ENCODE measurements at places on chromosomes 16 and 17.

GRCh38 chr16:12896562-12896961 lies 4.8 kb upstream of the SHISA9 start:
- DNase-seq, result peak; percentile 22

DNA sequence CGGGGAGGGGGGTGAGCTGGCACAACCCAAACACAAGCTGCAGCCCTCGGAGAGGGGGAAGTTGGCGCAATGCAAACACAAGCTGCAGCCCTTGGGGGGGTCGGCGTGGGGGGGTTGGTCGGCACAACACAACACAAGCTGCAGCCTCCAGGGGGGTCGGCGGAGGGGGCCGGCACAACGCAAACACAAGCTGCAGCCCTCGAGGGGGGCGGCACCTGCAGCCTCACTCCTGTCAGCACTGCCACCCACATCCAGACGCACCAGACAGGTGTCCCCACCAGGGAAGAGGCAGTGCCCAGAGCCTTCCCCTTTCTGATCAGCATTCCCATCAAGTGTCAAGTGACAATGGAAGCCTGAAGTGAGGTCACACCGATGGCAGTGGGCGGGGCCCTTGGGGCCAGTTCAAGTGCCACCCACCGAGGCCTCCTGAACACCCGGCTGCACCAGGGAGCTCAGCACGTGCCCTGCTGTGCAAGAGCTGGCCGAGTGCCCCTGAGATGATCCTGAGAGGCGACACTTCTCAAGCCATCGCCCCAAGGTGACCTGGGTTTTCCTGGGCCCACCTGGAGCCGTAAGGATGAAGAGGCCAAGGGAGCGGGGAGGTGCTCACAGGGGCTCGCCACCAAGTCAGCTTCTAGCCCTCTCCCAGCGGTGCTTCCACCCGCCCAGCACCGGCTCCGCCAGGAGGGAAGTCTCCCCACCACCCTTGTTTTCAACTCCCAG lies 59.3 kb downstream of the KLHDC4 start:
- DNase-seq, result no peak

- no peak for DNase-seq
These were observed 27.0 kb downstream of the TMC6 start for GRCh38 chr17:78101542-78101941.

GRCh38 chr17:4748686-4749085 lies 9.0 kb upstream of the CXCL16 start:
- no peak for DNase-seq

DNA sequence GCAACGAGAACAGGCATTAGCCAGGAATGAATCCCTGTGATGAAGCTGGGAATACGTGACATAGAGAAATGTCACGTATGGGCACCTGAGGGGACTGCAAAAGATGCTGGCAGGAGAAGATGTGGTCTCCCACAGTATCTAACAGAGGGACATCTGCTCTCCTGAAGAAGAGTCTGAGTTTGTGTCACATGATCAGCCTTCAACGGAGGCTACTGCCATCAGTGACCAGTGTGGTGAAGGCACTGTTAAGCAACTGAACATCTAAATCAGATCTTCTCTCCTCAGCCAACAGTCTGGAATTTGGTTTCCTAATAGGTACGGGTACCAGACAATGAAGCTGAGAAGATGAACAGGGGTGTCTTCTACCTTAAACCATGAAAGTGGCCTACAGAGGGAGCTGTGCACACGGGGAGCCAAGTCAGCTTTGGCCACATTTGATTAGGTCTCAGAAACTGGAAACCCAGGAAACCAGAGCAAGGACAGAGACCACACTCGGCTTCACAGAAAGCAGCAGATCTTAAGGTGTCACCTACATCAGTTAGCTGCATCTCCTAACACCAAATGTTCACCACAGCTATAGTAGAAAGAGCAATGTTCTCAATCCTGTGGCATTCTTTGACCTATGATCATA lies 41.8 kb downstream of the BRD7 start:
- DNase-seq, result peak; percentile 22

- no peak for DNase-seq
These were observed 5.8 kb upstream of the HOXB9 start for GRCh38 chr17:48631693-48632578.

GRCh38 chr17:40056379-40057015 lies 2.3 kb upstream of the MED24 start:
- no peak for DNase-seq

DNA sequence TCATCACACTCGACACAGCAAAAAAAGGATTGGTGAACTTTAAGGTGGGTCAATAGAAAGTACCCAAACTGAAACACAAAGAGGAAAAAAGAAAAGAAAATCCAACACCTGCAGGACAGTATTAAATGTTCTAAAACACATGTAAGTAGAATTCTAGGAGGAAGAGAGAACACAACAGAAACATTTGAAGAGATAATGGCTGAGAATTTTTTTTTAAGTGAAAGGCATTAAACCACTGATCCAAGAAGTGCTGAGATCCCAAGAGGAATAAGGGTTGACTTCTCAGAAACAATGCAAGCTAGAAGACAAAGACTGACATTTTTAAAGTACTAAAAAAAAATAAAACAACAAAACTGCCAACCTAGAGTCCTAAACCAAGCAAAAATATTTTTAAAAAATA lies 31.6 kb downstream of the VPS53 start:
- no peak for DNase-seq

DNA sequence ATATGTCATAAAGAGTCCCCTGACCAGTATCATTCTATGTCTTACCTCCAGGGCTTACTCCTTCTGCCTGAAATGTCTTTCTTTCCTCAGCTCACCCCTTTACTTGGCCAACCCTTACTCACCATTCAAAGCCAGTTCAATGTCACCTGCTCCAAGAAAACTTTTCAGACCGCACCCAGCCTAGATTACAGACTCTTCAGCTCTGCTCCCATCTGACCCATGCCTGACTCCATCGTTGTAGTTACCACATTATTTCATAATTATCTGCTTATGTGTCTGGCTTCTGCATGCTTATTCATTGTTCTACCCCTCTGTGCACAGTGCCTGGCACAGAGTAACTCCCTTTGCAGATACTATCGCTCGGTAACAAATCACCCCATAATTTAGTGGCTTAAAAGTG lies 62.5 kb upstream of the TOB1 start:
- DNase-seq, result no peak

GRCh38 chr17:40820228-40820838 lies 2.1 kb downstream of the KRT10 start:
- no peak for DNase-seq

GRCh38 chr16:8374586-8375231 lies 215.6 kb downstream of the TMEM114 start:
- DNase-seq, result no peak

DNA sequence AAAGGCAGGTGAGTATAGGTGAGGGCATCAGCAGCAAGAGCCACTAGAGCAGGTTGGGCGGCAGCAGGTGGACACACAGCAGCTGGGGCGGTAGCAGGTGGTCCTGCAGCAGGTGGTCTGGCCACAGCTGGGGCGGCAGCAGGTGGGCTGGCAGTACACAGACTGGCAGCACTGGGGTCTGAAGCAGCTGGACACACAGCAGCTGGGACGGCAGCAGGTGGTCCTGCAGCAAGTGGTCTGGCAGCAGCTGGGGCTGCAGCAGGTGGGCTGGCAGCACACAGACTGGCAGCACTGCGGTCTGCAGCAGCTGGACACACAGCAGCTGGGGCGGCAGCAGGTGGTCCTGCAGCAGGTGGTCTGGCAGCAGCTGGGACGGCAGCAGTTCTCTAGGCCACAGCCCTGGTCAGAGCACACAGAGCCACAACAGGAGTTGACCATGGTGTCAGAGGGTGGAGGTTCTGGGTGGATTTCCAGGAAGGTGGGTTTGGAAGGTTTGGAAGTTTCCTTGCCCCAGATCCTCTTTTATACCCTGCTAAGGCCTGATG lies at the start of gene KRTAP4-2:
TSS of gene KRTAP4-2 (minus strand) at position 495 of the 545 bp plus-strand sequence. CDS start at position 438, 57 bp downstream.
- no peak for DNase-seq

DNA sequence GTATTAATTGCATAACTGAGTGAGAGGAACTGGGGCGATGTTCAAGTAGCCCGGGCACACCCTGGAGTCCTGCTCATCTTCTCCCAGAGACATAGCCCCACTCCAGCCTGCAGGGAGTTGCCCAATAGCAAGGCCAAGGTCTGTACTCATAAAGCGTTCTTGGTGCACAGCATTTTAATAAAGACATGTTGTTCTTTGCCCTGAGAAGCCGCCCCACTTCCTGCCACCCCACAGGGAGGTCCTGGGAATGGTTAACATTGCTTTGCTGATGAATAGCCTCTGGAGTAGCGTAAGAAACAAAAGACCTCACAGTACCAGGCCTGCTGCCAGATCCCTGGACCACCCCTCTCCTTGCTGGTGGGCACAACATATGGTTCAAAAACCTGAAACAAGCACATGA lies 21.6 kb upstream of the CDH1 start:
- DNase-seq, result no peak

- no peak for DNase-seq
These were observed 39.3 kb upstream of the MED9 start for GRCh38 chr17:17437461-17437860.

DNA sequence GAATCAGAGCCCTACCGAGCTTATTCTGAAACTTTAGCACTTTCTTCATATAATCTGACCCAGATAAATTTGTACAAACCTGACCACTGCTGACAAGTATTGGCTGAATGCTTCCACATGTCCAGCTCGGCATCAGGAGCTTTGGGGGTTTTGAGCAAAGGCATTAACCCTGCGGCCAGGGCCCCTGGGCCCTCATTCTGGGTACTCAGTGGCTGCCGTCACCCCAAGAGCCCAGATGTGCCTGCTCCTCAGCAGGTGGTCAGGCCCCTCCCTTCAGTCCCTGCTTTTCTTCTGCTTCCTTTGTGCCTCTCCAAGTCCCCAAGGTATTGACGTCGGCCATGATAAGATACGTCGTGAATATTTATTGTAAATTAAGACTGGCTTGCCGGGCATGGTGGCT lies 47.3 kb upstream of the CHMP6 start:
- DNase-seq, result no peak

DNA sequence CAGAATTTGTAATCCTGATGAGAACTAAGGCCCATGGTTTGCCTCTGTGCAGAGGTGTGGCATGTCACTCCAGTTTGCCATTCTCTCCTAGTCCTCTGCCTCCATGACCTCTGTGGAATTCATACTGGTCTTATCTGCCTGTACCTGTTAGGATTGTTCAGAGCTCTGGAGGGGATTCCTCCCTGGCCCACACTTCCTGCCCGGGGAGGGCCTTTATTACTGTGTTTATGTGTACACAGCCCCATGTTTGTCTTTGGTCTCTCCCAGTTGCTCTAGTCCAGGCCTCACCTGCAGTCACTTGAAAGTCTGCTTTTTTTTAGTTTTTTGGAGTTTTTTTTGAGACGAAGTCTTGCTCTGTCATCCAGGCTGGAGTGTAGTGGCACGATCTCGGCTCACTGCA lies 36.4 kb downstream of the RHBDL3 start:
- DNase-seq, result no peak

DNA sequence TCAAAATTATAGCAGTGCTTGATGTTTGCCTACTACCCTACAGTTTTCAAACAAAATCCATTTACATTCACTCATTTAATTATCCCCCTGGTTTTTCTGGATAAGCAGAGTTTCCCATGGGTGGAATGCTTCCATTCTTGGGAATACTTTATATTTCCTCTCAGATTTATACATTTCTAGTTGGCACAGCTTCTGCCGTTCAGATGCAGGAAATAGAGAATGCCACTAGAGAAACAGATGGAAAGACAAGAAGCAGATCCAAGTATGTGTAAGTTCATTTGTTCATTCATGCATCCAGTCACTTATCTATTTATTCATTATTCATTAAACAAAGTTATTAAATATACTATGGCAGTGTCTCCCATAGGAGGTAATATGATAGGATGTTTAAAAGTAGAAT lies 65.0 kb upstream of the CACNG5 start:
- no peak for DNase-seq

DNA sequence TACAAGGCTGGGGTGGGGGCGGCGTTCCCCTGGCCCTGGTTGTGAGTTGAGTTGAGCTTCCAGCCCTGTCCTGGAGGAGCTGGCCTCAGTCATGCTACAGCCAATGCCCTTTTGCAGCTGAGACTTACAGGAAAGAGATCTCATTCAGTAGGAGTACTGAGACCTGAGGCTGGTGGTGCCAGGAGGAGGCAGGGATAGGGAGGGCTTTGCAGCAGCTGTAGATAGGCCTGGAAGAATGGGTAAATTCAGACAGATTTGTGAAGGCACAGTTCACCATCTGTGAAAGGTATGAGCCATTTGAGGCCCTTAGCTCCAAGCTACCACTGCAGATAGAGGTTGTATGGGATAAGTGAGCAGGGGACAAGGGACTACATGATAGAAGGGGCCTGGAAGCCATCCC lies 5.6 kb downstream of the STX4 start:
- DNase-seq, result no peak

DNA sequence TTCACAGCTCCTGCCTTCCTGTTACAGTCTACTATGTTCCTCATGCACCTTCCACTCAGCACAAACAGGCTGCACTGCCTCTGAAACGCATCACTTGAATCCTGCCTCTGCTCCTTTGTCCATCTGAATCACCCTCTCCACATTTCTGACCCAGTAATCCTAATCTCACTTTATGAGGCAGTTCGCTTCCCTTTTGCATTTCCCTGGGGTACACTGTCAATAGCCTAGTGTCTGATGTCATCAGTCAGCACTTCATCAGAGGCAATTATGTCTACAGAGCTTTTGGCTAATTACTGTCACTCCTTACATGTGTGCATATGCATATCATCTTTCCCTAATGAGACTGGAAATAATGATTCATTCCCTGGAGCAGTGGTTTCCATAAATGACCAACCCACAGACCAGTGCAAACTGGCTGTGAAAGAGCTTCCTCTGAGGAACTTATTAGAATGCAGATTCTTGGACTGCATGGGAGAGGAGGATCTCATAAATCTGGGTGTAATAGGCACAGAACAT lies 23.6 kb downstream of the CA4 start:
- DNase-seq, result no peak

- no peak for DNase-seq
These were observed 58.0 kb upstream of the HNF1B start for GRCh38 chr17:37802712-37803416.

DNA sequence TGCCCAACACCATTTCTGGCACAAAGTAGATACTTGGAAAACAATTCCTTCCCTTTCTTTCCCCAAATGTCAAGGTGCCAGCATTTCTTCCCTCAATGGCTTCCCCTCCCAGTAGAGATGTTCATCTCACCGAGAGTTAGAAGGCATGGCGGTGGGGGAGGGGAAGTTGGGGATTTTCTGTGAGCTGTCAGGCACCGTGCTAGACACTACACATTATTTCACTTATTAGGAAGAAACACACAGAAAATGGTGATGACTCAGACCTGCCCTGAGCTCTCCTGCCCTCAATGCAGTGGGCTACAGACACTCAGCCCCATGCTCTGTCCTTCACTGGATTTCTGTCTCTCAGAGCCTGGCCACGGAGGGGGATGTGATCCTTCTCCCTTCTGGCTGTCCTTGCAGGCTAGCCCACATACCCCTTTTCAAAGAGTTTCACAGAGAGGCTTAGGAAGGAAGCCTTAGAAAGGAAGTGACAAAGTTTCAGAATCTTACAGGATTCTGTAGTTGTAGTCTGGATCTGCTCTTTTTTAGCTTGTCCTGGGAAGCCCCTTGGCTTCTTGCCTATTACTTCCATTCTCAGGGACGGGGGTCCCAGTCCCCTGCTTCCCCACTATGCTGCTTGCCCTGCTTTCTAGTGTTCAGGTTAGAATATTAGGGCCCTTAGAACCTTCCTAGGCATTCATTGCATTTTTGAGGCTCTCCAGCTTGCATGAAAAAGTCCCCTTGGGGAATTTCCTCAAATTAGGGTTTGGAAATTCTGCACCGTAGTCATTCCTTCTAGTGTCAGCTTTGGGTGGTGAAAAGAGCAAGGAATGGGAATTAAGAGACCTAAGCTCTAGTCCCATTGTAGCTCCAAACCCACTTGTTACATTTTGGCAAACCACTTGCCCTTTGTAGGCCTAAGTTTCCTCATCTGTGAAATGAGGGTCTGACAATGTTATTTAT lies 12.2 kb upstream of the CCL5 start:
- DNase-seq, result no peak
